CD4-positive, alpha-beta T cell treated with Interleukin-21 for 1 hour (primary cell): ENCODE measurements at places on chromosomes 13 and 19.

DNA sequence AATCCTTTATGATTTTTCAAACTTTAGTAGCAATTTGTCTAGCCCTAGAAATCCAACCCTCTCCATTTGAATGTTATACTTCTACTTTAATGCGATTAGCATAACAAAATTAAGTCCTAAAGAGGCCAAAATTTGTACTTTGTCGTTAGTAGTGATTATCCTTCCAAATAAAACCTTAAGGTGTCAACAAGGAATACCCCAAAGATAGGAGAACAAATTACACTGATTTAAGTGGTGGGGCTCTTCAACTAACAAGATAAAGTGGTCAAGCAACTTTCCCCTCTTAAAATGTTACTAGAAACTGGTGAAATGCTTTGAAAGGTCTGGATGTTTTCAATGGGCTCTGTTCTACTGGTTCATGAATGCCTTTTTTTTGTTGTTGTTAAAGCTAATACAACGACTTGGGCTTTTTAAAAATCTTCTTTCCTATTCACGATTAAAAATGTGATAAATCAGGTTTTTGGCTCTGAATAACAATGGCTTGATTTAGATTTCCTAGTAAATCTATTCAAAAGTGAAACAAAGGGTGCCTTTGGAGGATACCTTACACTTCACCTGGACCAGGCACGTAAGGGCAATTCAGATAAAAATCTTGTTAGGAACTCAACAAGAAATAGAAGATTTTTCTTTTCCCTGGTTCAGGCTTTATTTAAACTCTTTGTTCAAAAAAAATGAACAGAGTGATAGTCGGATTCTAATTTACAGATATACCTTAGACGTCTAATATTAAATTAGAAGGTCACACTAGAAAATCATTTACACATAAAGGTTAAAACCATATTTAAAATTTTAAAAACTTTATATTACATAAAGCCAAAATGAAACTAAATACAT, 3.1 kb downstream of the SOX21 start:
- DNase-seq, result no peak

GRCh38 chr13:73754727-73755292, 379.4 kb downstream of the KLF12 start:
- DNase-seq, result peak; percentile 70

DNA sequence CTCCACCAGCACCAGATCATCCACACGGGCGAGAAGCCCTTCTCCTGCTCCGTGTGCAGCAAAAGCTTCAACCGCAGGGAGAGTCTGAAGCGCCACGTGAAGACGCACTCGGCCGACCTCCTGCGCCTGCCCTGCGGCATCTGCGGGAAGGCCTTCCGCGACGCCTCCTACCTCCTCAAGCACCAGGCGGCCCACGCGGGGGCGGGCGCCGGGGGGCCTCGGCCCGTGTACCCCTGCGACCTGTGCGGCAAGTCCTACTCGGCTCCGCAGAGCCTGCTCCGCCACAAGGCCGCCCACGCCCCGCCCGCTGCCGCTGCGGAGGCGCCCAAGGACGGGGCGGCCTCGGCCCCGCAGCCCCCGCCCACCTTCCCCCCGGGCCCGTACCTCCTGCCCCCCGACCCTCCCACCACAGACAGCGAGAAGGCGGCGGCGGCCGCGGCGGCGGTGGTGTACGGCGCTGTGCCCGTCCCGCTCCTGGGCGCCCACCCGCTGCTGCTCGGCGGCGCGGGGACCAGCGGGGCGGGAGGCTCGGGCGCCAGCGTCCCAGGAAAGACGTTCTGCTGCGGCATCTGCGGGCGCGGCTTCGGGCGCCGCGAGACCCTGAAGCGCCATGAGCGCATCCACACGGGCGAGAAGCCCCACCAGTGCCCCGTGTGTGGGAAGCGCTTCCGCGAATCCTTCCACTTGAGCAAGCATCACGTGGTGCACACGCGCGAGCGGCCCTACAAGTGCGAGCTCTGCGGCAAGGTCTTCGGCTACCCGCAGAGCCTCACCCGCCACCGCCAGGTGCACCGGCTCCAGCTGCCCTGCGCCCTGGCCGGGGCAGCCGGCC, 9.4 kb downstream of the ZNF784 start:
- DNase-seq, result no peak

DNA sequence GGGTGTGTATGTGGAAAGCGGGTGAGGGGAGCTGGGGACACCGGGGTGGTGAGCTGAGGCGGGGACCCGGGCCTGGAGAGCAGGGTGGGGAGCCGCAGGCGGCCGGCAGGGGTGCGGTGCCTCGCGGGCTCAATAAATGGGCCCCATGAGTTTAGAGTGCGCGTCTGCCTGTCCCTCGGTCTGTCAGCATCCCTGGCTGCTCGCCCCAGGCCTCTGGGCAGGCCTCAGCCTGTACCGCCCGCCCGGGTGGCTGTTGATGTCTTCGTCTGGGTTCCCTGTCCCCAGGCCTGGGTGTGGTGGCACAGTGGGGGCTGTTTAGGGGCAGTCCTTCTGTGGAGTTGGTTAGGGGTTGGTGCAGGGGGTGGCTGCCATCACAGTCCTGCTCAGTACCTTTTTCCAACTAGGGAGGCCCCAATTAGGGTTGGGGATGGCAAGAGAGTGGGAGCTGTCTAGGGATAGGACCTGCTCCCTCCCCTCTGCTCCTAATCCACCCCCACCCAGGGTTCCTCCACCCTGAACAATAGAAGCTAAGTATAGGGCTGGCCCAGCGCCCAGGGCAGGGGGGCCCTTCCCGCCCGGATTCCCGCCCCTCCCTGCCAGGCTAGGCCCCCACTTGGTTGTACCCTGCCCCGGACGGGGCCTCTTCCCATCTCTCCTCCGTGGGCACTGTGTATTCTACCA, 12.2 kb downstream of the CIC start:
- DNase-seq, result peak; percentile 48

- DNase-seq, result no peak
These were observed 33.9 kb downstream of the SPATA13 start for GRCh38 chr13:24194447-24194846.

DNA sequence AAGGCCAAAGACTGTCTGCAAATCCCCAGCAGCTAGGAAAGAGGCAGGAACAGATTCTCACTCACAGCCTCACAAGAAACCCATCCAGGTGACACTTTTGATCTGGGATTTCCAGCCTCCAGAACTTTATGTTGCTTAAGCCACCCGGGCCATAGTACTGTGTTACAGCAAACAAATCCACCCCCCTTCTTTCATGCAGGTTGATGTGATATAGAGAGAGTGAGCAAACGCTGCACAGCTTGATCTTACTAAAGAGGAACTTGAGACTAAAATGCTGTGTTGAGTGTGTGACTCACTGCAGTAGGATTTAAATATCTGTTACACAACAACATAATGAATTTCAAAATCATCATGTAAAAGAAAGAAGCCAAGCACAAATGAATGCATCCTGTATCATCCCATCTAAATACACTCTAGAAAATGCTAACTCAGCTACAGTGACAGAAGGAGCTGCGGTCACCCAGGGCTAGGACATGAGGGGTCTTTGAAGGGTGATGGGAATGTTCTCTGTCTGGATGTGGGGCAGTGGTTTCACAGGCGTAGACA, 32.2 kb downstream of the RCBTB2 start:
- DNase-seq, result no peak

DNA sequence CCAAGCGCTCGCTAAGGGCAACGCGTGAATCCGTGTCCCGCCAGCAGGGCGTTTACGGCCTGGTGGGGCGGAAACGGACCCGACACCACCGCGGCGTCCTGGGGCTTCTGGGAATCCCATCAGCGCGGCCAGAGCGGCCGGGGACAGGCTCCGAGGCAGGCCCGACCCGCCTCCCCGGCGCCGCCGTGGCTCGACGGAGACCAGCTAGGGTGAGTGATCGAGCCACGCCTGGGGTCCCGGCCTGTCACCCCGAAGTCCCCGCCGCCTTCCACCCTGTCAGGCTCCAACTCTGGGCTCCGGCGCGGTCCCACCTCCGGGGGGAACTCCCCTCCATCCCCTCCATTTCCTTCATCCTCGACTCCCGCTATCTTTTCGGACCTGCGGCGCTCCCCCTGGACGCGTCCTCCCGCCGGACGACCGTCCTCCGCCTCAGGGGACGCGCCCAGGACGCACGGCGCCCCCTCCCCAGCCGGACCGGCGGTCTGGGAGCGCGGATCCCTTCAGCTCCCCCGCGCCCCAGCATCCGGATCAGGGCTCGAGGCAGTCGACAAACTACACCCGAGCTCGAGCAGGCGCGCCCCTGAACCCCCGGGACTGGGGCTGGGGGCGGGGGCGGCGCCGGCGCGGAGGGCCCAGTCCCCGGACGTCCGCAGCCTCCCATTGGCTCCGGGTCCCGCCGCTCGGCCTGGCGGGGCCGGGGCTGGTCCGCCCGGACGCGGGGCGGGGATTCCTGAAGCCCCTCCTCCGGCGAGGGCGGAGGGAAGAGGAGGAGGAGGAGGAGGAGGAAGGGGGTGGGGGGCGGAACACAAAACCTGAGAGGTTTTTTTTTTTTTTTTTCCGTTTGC, 638 bp upstream of the BICRA start:
- peak; percentile 97 for DNase-seq

GRCh38 chr19:46386996-46387712, 26.2 kb downstream of the CCDC8 start:
- DNase-seq, result no peak

DNA sequence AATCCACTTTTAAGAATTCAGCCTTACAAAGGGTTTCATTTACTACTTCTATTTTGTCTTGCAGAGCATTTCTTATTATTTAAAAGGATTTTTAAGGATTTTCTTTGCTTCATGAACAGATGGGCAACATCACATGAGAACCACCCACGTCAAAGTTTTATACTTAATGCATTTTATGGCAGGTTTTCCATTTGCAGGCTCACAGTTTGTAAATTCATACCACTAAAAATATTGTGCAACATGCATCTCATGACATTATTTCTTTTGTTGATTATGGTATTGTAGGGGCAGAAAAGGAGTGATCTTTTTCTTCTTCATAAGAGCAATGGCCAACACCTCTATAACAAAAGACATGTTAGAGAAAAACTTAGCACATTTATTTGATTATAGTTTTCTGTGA, 554.0 kb upstream of the SPRY2 start:
- DNase-seq, result no peak

DNA sequence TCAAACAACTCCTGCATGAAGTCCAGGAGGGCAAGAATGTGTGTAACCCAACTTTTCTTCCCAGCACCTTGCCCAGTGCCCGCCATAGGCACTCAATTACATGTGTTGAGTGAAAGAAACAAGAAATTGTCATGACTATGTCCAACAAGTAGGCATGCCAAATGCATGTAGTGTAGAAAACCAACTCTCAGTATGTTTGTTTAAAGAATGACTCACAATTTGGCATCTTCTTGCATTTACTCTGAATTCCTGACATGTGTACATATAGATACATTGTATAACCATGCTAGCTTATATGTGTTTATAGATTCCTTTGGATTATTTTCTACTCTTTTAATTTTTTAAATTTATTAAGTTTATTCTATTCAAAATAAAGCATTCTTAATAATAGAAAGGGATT, 305.0 kb downstream of the EFNB2 start:
- no peak for DNase-seq
